NCI-H510A treated with DMSO at 0.1 percent for 48 hours (cell line): ENCODE measurements at places on chromosomes 13 and 19.

DNA sequence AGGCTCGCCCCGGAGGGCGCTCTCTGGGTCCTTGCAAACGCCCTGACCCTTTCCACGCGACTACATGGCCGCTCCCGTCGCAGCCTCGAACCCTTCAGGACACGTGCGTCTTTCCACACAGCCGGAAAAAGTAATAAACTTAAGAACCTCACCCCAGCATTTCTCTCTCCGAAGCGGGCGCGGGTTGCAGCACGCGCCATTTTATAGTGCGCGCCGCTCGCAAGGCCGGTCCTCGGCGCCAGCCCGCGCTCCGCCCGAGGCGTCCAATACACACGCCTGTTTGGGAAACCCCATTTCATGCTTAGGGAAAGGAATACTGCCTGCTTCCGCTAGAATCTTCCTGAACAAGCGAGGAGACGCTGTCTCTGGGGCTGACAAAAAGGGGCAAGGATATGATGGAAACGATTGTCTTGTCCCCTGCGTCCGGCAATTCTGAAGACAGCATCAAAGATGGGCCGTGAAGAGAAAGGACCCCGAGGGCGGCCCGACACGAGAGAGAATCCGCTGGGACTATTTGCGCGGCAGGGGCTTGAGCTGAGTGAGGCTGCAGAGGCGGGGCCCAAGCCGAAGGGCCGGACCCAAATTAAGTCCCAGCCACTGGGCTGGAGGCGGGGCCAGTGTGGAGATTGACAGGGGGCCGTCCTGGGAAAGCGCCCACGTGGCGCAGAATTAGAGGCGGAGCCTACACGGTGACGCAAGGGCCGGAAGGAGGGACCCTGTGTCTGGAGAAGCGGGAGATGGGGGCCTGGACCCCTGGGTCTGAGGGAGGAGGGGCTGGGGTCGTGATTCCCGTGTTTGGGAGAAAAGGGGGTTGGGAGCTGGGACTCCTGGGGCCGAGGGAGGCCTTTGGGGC lies 14.4 kb downstream of the ACP4 start:
- peak; percentile 96 for DNase-seq

- no peak for DNase-seq
These were observed 5.5 kb downstream of the ZNF805 start for GRCh38 chr19:57245959-57246358.

GRCh38 chr19:46493236-46494145 lies 2.2 kb downstream of the PNMA8B start:
- peak; percentile 11 for DNase-seq

GRCh38 chr13:27395007-27395510 lies 29.4 kb upstream of the GTF3A start:
- no peak for DNase-seq

- DNase-seq = no peak
These were observed 15.8 kb downstream of the ACTN4 start for GRCh38 chr19:38663156-38663651.

DNA sequence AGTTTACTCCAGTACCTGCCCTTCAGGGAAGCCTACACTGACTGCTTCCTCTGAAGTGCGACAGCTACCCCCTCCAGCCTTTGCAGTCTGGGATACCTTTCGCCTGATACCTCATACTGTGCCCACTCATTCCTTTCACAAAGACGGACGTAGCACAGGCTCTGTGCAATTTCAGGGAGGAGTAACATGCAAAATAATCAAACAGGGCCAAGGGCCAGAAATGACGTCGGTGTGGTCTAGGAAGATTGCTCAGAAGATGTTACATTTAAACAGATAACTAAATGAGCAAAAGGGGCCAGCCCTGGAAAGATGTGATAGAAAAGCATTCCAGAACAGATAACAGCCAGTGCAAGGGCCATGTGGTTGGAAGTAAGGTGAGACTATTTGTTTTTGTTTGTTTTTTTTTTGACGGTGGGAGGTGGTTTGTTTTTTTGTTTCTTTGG lies 6.6 kb upstream of the DDX39A start:
- DNase-seq = no peak

DNA sequence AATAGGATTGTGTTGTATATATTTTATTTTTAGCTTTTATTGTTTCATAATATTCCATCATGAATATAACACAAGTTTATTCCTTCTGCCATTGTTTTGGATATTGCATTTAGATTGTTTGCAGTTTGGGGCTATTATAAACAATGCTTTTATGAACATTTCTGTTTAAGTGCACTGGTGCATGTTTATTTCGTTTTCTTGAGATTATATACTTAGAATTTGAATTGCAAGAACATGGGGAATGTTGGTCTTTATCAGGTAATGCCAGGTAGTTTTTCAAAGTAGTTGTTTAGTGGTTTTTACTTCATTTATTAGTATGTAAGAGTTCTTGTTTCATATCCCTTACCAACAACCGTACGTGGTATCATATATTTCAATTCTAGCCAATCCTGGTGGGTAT lies 4.3 kb downstream of the LSM14A start:
- no peak for DNase-seq
